ENCODE measurements at places on chromosomes 6 and 20.

DNA sequence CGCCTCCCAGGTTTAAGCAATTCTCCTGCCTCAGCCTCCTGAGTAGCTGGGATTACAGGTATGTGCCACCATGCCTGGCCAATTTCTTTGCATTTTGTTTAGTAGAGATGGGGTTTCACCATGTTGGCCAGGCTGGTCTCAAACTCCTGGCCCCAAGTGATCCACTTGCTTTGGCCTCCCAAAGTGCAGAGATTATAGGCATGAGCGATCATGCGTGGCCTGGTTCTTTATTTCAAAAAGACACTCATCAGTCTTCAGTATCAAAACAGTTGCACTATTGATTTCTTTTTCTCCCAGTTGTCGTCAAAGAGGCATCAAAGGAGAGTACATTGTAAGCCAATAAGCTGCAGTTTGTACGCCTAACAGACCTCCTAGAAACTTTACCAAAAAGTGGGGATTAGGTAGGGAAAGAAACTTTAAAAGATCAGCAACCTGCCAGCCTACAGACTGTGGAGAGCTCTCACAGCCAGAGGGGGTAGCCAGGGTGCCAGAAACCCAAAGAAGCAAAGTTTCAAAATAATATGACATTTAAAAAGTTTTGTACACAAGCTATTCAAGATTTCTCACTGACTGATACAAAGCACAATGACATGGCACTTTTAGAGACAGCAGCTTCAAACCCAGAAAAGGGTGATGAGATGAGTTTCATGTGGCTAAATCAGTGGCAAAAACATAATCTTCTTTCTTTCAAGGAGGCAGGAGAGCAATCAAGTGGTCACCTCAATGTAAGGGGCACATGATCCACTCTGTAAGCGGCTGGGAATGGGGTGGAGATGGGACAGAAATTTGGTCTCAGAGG lies 83.0 kb upstream of the RALY start:
- H3K27me3 ChIP-seq: no peaks in the 10 kb centered on the region
- peaks cover 39% of the 10 kb centered on the region for H3K4me1 ChIP-seq
- H3K27ac ChIP-seq: peak overlapping the region; percentile 39

GRCh38 chr6:136249336-136249735 lies 775 bp downstream of the MTFR2 start:
- no peaks in the 10 kb centered on the region for H3K27me3 ChIP-seq
- peak overlapping the region; percentile 98 for H3K27ac ChIP-seq
- H3K4me1 ChIP-seq: peaks cover 9% of the 10 kb centered on the region
- no peak for DNase-seq

- 0 out of 2 replicates have a peak, but pooled peaks cover 2% of the 10 kb centered on the region for H3K4me1 ChIP-seq
- no peak overlapping the region for H3K27ac ChIP-seq
- no peaks in the 10 kb centered on the region for H3K36me3 ChIP-seq
- H3K4me3 ChIP-seq: no peak overlapping the region
These were observed 9.8 kb upstream of the SLC22A23 start for GRCh38 chr6:3466488-3467219.

DNA sequence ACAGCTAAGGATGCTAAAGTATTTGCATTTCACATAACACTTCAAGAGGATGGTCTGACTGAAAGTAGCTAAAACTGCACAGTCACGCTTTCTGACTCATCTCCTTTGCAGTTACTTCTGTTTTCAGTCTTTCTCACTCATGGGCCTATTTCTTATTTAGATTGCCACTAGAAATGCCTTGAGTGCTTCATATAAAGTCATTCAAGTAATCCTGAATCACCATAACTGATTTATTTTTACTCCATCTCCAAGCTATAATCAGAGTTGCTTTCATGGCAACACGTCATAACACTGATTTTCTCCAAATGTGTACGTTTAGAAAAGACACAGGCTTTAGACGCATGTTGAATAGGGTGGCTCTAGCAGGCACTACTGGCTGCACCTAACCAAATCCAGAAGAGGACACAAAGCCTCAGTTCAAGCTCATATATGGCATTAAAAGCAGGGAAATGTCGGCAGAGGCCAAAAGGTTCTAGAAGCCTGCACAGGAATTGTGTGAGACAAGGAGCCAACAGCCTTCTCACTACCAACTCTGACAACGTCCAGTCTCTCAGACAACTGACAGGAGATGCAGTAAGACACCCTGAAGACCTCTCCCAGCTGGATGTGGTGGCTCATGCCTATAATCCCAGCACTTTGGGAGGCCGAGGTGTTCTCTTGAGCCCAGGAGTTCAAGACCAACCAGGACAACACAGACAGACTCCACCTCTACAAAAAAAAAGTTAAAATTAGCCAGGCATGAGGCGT lies 64.1 kb upstream of the BEND6 start:
- DNase-seq: no peak
- H3K4me3 ChIP-seq: no peak overlapping the region
- no peak overlapping the region for H3K27ac ChIP-seq
- H3K27me3 ChIP-seq: no peaks in the 10 kb centered on the region
- H3K36me3 ChIP-seq: no peaks in the 10 kb centered on the region

- no peaks in the 10 kb centered on the region for H3K36me3 ChIP-seq
- no peak for DNase-seq
- H3K4me3 ChIP-seq: no peak overlapping the region
- no peak overlapping the region for H3K27ac ChIP-seq
- peaks cover 16% of the 10 kb centered on the region for H3K4me1 ChIP-seq
- H3K27me3 ChIP-seq: no peaks in the 10 kb centered on the region
These were observed 21.3 kb upstream of the RREB1 start for GRCh38 chr6:7086488-7086887.

DNA sequence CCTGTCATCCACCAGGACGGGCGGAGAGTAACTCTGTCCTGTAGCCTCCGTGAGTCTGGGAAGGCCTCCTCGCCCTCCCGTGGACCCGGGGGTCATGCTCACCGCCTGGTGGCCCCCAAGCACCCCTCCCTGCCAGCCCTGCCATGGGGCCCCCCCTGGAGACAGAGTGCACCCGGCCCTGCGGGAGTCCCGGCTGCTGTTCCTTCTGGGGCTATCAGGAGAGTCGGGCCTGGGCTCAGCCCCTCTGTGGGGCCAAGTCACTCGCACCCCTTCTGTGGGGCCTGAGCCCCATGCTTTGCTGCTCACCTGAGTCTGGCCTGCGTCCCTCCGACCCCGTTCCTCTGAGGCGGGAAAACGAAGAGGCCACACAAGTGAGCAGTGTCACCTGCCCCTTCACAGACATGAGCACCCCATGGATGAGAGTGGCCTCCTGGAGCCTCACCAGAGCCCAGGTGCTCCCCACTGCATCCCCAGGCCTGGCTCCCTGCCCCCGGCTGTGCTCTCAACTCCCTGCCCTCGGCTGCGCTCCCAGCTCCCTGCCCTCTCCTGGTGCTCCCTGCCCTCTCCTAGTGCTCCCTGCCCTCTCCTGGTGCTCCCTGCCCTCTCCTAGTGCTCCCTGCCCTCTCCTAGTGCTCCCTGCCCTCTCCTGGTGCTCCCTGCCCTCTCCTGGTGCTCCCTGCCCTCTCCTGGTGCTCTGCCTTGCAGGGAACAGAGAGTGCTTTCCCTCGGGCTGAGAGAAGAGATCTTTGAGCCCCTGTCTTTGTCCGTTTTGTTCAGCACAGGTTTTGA lies 4.6 kb upstream of the CHRNA4 start:
- H3K27me3 ChIP-seq: no peaks in the 10 kb centered on the region
- DNase-seq: no peak
- H3K36me3 ChIP-seq: no peaks in the 10 kb centered on the region
- no peak overlapping the region for H3K4me3 ChIP-seq
- no peak overlapping the region for H3K27ac ChIP-seq
- H3K4me1 ChIP-seq: peaks cover 20% of the 10 kb centered on the region

GRCh38 chr20:61429458-61430227 lies 177.6 kb downstream of the CDH4 start:
- no peaks in the 10 kb centered on the region for H3K4me1 ChIP-seq
- DNase-seq: no peak
- H3K36me3 ChIP-seq: no peaks in the 10 kb centered on the region
- H3K27me3 ChIP-seq: no peaks in the 10 kb centered on the region
- no peak overlapping the region for H3K27ac ChIP-seq

DNA sequence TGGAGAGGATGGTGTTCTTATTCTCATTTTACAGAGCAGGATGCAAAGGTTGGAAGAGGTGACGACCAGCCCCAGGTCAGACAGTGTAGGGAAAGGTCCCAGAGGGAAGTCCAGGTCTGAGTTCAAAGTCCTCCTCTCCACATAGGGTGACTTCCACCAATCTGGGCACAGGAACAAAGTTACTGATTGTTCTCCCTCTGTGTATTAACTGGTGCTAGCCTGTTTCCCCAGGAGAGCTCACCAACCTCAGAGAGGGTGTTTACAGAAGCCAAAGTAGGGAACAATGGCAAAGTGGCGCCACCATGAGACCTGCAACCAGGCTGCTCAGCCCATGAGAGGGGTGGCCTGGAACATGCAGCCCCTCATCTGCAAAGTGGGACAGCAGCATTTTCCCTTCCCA lies 16.8 kb upstream of the SIRPB1 start:
- no peaks in the 10 kb centered on the region for H3K27me3 ChIP-seq
- DNase-seq: no peak
- H3K4me1 ChIP-seq: peaks cover 11% of the 10 kb centered on the region

DNA sequence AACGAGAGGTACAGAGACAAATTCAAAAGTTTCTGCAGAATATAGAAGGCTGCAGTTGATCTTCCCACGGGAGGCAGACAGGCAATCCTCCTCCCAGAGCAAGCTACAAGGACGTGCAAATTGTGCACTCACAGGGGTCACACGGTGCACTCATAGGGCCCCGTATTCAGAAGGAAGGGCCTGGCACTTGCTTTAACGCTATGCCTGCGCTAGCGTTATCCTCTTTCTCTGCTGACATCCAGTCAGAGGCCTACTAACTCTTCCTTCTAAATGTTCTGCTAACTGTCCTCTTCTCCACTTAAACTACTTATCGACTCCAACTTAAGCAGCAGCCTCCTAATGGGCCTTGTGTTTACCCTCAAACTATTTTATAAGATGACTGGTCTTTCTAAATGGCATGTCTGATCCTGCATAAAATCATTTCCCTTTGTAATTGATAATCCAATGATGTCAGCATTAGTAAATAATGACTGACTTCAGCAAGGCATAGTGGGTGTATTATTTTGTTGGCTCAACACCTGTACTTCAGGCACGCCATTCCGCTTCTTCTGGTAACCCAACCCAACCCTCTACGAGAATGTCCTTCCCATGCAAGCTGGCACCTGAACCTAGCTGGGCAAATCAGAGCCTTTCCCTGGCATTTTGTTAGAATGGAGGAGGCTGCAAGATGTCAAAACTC lies 2.2 kb downstream of the IFNGR1 start:
- peak overlapping the region; percentile 75 for H3K4me3 ChIP-seq
- H3K4me1 ChIP-seq: peaks cover 19% of the 10 kb centered on the region
- DNase-seq: no peak
- H3K36me3 ChIP-seq: peaks cover 2% of the 10 kb centered on the region

DNA sequence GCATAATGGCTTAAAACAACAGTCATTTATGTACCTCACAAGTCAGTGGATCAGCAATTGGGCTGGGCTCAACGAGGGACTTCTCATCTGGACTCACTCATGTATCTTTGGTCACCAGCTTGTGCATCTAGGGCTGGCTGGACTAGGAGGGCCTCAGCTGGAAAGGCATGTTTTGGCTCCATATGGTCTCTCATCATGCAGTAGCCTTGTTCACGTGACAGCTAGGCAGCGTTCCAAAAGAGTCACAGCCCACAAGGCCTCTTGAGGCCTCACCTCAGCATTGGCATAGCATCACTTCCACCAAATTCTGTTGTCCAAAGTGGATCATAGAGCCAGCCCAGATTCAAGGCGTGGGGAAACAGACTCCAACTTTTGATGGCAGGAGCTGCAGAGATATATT lies 110.1 kb downstream of the MAFB start:
- no peak overlapping the region for H3K27ac ChIP-seq
- peaks cover 11% of the 10 kb centered on the region for H3K4me1 ChIP-seq
- H3K4me3 ChIP-seq: no peak overlapping the region
- DNase-seq: no peak
- no peaks in the 10 kb centered on the region for H3K27me3 ChIP-seq

DNA sequence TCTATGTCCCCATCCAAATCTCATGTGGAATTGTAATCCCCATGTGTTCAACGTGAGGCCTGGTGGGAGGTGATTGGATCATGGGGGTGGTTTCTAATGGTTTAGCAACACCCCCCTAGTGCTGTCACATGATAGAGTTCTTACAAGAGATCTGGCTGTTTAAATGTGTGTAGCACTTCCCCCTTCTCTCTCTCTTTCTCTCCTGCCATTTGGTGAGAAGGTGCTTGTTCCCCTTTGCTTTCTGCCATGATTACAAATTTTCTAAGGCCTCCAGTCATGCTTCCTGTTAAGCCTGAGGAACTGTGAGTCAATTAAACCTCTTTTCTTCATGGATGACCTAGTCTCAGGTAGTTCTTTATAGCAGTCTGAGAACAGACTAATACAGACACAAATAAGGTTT lies 165.4 kb downstream of the OGFRL1 start:
- no peaks in the 10 kb centered on the region for H3K4me1 ChIP-seq
- no peak overlapping the region for H3K4me3 ChIP-seq
- no peaks in the 10 kb centered on the region for H3K36me3 ChIP-seq

DNA sequence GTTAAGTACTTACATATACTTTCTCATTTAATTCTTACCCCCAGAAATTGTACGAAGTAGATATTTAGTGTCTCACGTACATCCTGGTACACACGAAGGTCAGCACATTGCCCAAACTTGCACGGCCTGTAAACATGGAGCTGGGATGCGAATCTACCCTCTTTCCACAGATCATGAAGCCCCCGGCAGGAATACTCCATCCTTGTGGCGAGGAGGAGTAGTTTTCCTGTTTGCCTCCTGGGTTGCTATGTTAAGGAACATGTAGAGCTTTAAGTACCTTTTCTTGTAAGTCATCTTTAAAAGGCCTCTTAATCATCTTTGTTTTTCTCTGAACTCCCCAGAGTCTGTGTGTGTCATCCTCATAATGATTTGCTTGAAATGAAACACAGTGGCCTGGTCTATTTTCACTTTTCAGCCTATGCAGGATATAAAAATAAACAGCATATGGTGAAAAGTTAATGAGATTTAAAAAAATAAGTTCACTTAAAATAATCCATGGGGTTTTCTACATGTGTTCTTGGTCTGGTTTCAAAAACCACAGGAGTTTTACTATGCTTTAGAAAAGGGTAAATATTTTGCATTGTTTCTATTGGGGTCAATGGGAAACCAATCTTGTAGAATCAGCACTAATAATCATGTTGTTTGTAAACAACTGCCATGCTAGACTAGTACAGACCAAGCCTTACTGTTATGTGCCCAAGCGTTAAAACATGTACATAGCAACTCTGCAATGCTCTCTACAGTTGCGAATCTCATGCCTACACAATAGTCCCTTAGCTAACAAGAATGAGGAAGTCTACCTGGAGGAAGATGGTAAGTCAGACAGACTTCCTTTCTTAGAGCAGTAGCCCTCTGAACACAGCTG lies 9.3 kb upstream of the ARID1B start:
- no peak for DNase-seq
- H3K27me3 ChIP-seq: no peaks in the 10 kb centered on the region
- H3K36me3 ChIP-seq: no peaks in the 10 kb centered on the region
- H3K27ac ChIP-seq: no peak overlapping the region

DNA sequence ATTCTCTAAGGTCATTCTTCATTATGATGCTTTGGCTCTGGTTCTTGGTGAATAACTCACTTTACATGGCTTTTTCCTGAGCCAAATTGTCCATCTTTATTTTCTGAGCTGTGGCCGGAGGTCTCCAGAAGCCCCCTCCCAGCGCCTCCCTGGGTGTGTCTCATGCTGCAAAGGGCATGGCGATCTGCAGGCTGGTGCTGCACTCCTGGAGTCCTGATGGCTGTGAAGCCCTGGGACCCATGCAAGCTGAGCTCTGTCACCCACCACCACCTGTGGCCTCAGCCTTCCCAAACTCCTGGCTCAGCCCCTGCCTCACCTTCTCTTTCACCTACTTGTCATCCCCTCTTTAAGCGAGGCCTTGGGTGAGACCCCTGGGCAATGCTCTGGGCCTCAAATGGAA lies 96.9 kb downstream of the CEBPB start:
- no peaks in the 10 kb centered on the region for H3K27me3 ChIP-seq
- no peak overlapping the region for H3K27ac ChIP-seq
